Fibroblast of skin of left quadriceps (primary cell): ENCODE measurements at places on chromosomes 1 and 21.
A peak's percentile ranks its signal among the peaks of the same experiment; 100 is the strongest.

DNA sequence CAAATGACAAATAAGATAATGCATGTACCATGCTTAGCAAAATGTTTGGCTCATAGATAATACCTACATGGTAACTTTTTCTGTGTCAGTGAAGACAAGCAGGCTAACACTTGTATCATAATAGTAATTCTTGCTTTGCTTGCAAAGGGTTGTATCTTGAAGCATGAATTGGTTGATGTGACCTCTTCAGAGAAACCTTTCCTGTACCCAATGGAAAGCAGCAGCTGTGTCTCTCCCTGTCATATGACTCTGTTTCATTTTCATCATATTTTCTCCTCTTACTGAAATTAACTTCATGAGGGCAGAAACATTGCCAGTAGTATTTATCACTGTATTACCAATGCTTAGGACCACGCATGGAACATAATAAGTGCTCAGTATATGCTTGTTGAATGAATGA, 4.4 kb downstream of the SH2D1B start:
- DNase-seq = no peak

DNA sequence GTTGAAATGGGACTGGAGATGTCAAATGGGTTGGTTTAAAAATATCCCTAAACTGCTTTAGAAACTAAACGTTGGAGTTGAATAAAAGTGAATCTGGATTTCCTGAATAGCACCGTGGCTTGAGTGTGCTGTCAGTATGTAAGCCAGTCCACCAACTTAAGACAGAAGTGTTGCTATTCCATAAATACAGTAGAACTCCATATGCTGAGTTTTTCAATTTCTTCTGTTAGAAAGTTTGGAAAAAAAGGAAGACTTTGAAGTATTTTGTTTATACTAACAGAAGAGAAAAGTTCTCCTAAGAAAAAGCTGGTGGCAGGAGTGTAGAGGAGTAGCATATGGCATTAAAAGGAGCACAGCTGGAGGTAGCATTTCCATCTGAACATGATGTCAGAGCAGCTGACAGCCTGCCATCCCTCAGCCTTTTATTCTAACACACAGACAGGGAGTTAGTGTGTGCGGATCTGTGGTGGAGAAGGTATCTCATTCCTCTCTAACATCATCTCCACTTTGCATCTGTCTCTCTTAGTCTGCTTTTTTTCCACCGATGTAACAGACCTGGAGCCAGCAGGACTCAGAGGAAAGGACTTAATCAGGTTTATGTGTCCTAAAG, at the start of gene ZBTB18:
TSS of gene ZBTB18 (plus strand) at position 449 of the 610 bp plus-strand sequence. CDS start at position 598, 149 bp downstream.
- DNase-seq = no peak

GRCh38 chr1:115091572-115091971, 2.3 kb upstream of the TSPAN2 start:
- DNase-seq = no peak

GRCh38 chr1:48616710-48617109, 144.7 kb upstream of the SPATA6 start:
- DNase-seq = no peak

DNA sequence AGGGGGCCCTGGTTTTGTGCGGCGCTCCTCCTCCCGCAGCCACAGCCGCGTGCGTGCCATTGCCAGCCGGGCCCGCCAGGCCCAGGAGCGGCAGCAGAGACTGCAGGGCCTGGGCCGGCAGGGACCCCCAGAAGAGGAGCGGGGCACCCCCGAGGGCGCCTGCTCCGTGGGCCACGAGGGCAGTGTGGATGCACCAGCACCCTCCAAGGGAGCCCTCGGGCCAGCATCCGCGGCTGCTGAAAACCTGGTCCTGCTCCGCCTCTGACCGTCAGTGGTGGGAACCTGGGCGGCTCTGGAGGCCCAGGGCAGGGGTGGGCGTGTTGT, 21.5 kb downstream of the PANK4 start:
- DNase-seq = no peak

- no peak for DNase-seq
Observed at GRCh38 chr1:230536641-230537155, 105.6 kb upstream of the COG2 start.

- no peak for DNase-seq
Observed at GRCh38 chr1:30731806-30732276, 8.5 kb upstream of the MATN1 start.

DNA sequence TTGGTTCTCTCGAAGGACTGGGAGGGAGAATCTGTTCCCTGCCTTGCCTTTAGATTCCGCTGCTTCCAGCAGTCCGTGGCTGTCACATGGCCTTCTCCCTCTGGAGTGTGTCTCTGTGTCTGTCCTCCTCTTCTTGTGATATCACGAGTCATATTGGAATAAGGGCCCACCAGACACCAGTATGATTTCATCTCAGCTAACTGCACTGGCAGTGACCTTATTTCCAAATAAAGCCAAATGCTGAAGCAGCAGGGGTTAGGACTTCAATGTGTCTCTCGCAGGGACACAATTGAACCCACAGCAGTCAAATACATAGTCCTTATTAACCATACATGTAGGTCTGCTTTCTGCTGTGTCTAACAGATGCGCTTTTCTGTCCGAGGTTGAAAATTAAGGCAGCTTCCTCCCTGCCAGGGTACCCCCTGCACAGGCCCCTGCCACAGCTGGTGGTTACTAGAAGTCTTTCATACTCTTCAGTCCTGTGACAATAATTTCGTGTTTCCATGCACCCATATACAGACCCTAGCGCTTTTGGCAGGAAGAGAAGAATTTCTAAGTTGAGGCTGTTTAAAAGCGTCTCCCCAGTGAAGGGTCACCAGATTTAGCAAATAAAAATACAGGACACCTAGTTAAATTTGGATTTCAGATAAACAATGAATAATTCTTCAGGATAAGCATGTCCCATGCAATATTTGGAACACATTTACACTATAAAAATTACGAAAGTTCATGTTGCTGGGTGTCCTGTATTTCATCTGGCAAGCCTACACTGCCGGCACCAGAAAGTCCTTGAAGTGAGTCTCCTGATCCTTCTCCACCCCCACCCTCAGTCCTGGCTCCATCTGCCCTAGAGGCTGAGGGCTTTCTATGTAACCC, 182.1 kb downstream of the ETS2 start:
- no peak for DNase-seq

DNA sequence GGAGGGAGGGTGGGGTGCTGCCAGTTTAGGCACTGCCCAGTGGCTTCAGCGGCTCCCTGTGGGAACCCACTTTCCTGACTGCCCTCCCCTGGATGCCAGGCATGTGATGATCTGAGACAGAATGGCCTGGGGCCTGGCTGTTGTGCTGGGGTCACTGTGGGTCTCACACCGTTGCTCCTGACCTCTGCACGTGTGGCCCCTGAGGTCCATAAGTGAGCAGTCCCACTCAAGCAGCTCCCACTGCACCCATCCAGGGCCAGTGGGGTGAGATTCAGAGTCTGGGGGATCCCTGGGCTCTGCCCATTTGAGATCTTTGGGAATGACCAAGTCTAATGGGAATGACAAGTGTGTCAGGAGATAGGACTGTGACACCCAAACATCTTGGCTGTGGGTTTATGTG, 18.0 kb downstream of the PODN start:
- no peak for DNase-seq

DNA sequence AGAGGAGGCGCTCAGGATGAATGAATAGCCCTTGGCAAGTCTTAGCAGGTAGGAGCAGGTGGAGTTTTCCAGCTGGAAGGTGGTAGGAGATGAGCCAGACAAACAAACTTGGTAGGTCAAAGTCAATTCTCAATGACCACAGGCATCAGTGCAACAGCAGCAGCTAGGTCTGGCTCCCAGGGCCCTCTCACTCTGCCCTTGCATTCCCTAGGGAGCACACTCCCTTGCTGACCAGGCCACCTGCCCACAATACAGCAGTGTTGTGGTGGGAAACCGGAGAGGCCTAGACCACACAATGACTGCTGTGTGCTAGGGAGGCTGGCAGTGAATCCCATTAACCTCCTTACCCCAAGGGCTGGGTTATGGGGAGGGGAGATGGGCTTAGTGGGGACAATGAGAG, 13.0 kb upstream of the PAQR6 start:
- no peak for DNase-seq

GRCh38 chr1:93608187-93609109, 73.2 kb downstream of the BCAR3 start:
- peak; percentile 61 for DNase-seq

GRCh38 chr1:225780630-225781029, 3.0 kb downstream of the SRP9 start:
- DNase-seq = no peak

GRCh38 chr1:160653620-160654016, 6.8 kb upstream of the SLAMF1 start:
- no peak for DNase-seq

GRCh38 chr1:44036409-44037139, 5.3 kb upstream of the SLC6A9 start:
- DNase-seq = no peak

DNA sequence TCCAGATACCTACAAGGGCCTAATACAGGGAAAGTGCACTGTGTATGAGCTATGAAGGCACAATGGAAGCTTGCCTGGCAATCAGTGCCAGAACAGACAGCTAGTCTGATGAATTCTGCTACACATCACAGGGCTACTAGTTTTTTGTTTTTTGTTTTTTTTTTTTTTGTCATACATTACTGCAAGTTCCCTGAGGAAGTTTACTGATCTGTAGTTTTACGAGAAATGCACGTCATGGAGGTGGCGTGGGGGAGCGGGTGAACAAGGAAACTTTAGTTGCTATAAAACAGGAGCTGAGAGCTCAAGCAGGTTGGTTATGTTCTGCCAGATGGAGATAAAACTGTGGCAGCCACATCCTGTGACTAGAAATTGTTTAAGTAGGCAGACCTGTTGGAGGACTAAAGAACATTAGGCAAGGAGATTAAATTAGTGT, 17.7 kb downstream of the PTPRC start:
- no peak for DNase-seq

GRCh38 chr1:74504125-74504932, 8.1 kb downstream of the LRRC53 start:
- DNase-seq = peak; percentile 8

DNA sequence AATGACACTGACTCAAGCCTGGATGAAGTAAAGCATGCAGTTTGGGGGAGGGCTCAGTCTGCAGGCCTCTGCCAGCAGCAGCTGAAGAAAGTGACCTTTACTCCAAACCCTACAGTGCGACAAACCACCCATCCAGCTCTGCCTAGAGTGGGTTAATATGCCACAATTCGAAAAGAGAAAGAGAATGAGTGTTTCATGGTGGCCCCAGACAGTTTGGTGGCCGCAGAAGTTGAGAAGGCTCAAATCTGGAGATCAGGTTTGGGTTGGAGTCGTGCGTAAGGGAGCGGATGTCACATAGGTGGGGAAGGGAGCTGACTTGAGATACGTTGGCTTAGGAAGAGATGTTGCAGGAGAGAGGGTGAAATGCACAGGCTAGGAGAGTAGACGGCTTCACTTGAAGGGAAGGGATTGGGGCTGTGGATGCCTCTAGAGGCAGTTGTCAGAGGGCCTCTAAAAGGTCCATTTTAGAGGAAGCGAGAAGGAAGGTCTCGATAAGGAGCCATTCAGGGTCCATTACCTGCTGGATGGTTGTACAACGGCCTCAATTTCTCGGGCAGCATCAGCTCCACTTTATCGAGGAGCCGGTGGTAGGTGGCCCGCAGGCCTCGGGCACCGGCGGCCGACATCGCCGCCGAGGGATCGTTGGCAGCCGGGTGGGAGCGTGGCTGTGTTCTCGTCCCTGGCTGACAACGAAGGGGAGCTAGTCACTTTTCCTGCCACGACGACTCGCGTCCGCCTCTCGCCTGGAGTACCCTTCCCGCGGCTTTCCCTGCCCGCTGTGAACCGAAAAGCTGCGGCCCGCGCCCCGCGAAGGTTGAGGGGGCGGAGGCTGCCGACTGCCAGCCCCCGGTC, 1.0 kb upstream of the DCAF6 start:
- no peak for DNase-seq

DNA sequence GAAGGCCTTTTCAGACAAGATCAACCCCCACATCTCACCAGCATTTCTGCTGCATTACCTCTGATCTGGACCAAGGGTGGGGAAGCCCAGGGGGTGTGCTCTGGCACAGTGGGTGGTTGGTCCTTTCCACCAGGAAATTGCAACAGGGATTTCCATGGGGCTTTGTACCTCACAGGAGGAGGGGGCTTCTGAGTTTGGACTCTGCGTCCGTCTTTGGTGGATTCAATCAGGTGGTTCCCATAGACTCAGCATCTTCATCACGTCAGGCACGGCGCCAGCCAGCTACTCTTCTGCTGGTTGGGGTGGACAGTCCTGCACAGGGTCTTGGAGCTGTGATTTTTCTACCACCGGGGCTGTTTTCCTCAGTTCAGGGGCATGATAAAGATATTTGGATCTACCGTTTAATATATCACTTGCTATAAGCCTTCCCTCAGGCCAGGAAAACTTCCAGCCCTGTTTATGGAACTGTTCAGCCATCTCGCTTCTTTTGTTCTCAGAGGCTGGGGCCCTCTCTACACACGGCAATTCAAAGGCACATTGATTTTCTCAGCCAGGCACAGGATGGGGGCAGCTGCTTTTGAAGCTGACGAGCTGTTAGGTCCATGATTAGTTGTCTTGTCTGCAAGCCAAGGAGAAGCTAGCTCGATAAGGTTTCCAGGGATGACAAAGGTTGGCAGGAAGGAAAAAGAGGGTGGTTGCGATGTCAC, 467.3 kb downstream of the CAMTA1 start:
- DNase-seq = no peak

- DNase-seq = no peak
Observed at GRCh38 chr1:67688526-67689219, 3.7 kb downstream of the GADD45A start.

DNA sequence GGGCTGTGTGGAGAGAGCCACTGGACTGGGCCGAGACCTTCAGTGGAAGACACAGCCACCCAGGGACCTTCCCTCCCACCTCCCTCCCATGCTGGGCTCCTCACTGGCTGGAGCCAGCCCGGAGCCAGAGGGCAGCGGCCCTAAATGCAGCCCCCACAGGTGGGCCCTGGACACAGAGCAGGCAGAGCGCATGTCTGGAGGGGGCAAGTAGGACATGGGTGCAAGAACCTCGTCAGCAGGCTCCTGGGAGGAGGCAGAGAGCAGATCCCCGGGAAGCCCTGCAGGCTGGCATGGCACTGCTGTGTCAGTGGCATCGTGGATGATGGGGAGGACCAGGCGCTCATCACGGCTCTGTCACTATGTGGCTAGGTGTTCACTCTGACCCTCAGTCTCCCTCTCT, 45.7 kb downstream of the DMRTB1 start:
- no peak for DNase-seq

- DNase-seq = no peak
Observed at GRCh38 chr1:37493336-37494098, 19.1 kb downstream of the ZC3H12A start.

- peak; percentile 90 for DNase-seq
Observed at GRCh38 chr1:169999331-169999741, 75.2 kb downstream of the KIFAP3 start.

- DNase-seq = no peak
Observed at GRCh38 chr1:97159342-97159741, 437.8 kb downstream of the PTBP2 start.

- DNase-seq = no peak
Observed at GRCh38 chr1:157147906-157148700, 9.9 kb upstream of the ETV3 start.

GRCh38 chr1:179812501-179813292, 64.9 kb downstream of the TOR1AIP2 start:
- no peak for DNase-seq

GRCh38 chr1:21018673-21019072, 158.0 kb downstream of the EIF4G3 start:
- no peak for DNase-seq

- no peak for DNase-seq
Observed at GRCh38 chr1:20073256-20073655, 3.3 kb downstream of the PLA2G5 start.
